Thoracic aorta (tissue), 2 donors: ENCODE measurements at places on chromosomes 6 and 20. TPM values are rescaled to one million over a fixed set of nuclear protein-coding genes. Genes with fewer than 3 reads are reported as not detected.
A peak's percentile ranks its signal among the peaks of the same experiment; 100 is the strongest.

DNA sequence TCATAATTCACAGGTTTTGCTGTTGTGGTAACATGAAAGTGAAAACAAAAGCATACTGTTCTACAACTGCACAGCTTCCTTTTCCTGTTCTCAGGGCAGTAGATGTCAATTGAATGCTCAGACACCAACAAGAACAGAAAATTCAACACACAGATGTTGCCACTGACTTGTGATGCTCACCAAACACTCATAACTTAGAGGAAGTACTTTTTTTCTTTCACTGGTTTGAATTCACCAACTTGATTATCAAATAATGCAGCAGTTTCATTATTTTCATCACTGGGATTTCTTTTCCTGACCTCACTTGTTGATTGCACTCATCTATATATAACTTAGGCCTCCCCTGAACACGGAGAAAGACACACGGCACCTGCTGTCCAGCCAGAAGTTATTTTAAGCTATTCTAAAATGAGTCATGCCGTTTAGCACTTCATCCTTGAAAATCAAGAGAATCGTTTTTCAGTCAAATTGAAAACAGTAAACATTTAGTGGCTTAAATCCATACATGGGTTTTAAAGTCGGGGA is 949 bp downstream of the TXLNB start:
- peaks cover 18% of the 10 kb centered on the region for H3K4me1 ChIP-seq
- H3K27ac ChIP-seq, result peak overlapping the region; percentile 70
- no peaks in the 10 kb centered on the region for H3K36me3 ChIP-seq
- DNase-seq, result no peak
- H3K4me3 ChIP-seq, result peak overlapping the region; percentile 56

DNA sequence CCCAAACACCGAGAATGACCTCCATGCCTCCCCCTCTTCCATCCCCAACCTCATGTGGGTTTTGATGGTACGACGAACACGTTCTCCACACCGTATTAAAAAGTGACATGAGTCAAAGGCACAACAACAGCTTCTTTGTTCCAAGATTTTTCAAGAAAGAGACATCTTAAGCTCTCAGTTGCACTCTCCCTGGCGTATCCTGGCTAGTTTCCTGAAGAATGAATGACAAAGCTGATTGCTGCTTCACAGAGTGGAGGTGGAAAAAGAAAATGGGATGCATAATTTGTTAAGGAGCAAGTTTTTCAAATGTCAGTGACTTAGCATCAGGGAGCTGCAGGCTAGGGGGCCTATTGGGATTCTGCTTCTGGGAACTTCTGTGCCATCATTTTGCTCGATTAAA is 95.5 kb downstream of the STK35 start:
- H3K4me3 ChIP-seq, result no peak overlapping the region
- no peaks in the 10 kb centered on the region for H3K27me3 ChIP-seq
- H3K36me3 ChIP-seq, result no peaks in the 10 kb centered on the region
- no peaks in the 10 kb centered on the region for H3K4me1 ChIP-seq
- H3K27ac ChIP-seq, result no peak overlapping the region

GRCh38 chr6:30542915-30543314 is 13.4 kb downstream of the GNL1 start:
- H3K4me1 ChIP-seq, result peaks cover 8% of the 10 kb centered on the region
- no peaks in the 10 kb centered on the region for H3K27me3 ChIP-seq
- no peak overlapping the region for H3K4me3 ChIP-seq
- no peak for DNase-seq

- peak overlapping the region; percentile 65 for H3K4me3 ChIP-seq
- peaks cover 74% of the 10 kb centered on the region for H3K4me1 ChIP-seq
- DNase-seq, result no peak
- H3K27ac ChIP-seq, result peak overlapping the region; percentile 99
- no peaks in the 10 kb centered on the region for H3K27me3 ChIP-seq
These were observed 10.5 kb downstream of the BCL2L1 start for GRCh38 chr20:31712112-31712553.

DNA sequence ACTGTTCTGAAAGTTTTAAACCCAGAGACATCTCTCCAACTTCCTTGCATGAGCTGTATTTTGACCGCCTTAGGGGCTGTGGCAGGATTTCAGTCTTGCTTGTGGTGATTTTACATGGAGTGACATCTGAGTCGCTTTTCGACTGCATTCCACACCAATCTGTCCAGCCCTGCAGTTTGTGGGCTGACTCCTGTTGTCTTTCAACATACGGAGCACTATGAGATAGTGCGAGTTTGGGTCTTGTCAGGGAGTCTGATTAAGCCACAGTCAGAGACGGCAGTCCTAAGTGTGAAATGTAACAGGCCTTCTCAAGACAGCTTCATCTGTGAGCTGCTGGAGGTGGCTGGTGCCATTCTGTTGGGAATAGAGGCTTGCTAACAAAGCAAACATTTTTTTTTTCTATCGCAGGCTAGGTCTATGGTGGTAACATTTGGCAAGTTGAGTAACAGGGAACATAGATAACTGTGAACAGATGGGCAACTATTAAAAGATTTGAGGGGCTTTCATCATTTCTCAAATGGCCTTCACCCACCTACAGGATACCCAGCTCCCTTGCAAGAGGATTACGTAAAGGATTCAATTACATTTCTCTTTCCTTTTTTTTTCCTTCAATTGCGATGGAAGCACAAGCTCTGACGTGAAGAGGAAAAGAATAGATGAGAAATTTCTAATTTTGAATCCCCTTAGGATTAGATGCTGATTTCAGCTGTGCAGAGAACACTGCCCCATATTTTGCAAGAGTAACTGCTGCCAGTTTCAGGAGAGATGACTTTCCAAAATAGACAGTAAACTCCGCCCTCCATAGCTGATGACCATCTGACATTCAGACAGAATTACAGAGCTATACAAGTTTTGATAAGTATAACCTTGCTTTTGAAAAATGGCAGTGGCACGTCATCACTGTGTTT is 25.1 kb downstream of the CAP2 start:
- peak overlapping the region; percentile 60 for H3K4me3 ChIP-seq
- no peaks in the 10 kb centered on the region for H3K36me3 ChIP-seq
- DNase-seq, result no peak
- H3K27ac ChIP-seq, result peak overlapping the region; percentile 67

- no peak overlapping the region for H3K27ac ChIP-seq
- H3K4me3 ChIP-seq, result no peak overlapping the region
- no peaks in the 10 kb centered on the region for H3K36me3 ChIP-seq
- no peak for DNase-seq
- H3K27me3 ChIP-seq, result no peaks in the 10 kb centered on the region
These were observed 20.6 kb downstream of the DTNBP1 start for GRCh38 chr6:15642276-15642675.

DNA sequence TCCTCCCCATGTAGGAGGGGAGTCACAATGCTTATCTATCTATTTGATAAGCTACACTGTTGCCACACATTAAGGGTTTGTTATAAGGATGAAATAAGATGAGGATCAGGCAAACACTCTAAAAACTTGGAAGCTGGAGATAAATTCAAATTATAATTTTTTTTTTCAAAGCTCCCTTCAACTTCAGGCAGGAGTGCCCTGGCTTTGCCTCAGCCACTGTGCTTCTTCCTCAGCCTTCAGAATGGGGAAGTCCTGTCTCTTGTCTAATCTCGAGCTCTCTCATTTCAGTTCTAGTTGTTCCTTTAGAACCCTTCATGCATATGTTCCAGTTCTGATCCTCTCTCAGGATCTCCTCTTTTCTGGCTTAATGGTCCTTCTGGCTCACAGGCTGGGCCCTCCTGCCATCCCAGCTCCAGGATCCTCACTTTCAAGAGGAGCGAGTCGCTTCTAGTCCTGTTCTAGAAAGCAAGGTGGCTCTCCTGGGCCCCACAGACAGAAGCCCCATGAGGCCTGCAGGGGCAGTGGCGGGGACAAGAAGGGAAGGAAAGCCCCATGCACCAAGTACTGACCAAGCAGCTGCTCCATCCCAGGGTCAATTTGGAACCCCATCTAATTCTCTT is 164.3 kb downstream of the VEGFA start:
- no peaks in the 10 kb centered on the region for H3K36me3 ChIP-seq
- no peaks in the 10 kb centered on the region for H3K4me1 ChIP-seq

DNA sequence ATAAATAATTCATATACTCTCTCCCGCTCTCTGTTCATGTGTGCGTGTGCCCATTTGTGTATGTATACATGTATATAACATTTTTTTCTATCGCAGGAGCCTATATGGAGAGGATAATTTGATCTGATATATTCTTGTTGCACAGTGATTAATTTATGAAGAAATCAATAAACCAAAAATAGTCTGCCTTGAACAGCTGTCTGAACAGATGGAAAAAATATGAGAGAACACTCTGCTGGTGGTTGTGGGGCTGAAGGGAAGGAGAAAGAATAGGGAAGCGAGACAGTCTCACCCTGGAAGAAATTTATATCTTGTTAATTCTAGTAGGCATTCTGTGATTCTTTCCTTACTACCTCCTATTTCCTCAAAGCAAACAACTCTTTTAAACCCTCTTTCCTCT is 96.6 kb upstream of the B3GAT2 start:
- no peak for DNase-seq
- H3K27ac ChIP-seq, result no peak overlapping the region
- H3K36me3 ChIP-seq, result no peaks in the 10 kb centered on the region
- no peak overlapping the region for H3K4me3 ChIP-seq

- H3K27ac ChIP-seq, result no peak overlapping the region
- no peak for DNase-seq
- H3K36me3 ChIP-seq, result no peaks in the 10 kb centered on the region
- H3K4me3 ChIP-seq, result no peak overlapping the region
- H3K27me3 ChIP-seq, result no peaks in the 10 kb centered on the region
These were observed 106.8 kb upstream of the PDE10A start for GRCh38 chr6:165769884-165770283.

- H3K36me3 ChIP-seq, result no peaks in the 10 kb centered on the region
- no peaks in the 10 kb centered on the region for H3K4me1 ChIP-seq
- H3K27ac ChIP-seq, result no peak overlapping the region
- no peaks in the 10 kb centered on the region for H3K27me3 ChIP-seq
These were observed 59.9 kb downstream of the KAT14 start for GRCh38 chr20:18197382-18198070.

DNA sequence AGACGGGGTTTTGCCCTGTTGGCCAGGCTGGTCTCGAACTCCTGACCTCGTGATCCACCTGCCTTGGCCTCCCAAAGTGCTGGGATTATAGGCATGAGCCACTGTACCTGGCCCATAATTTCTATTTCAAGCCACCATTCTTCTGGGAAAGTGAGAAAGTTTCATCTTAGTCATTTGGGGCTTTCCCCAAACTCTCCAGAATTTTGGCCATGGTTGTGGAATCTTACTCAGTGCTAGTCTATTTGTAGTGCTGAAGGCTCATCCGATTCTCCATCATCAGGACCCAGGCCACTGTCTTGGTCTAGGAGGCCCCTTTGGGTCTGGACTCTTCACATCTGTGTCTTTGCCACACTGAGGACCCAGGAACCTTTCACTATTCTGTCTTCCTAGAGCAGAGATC is 164.9 kb downstream of the EYA2 start:
- H3K27ac ChIP-seq, result no peak overlapping the region
- no peaks in the 10 kb centered on the region for H3K36me3 ChIP-seq
- H3K27me3 ChIP-seq, result no peaks in the 10 kb centered on the region
- no peaks in the 10 kb centered on the region for H3K4me1 ChIP-seq
- H3K4me3 ChIP-seq, result no peak overlapping the region
- DNase-seq, result no peak

DNA sequence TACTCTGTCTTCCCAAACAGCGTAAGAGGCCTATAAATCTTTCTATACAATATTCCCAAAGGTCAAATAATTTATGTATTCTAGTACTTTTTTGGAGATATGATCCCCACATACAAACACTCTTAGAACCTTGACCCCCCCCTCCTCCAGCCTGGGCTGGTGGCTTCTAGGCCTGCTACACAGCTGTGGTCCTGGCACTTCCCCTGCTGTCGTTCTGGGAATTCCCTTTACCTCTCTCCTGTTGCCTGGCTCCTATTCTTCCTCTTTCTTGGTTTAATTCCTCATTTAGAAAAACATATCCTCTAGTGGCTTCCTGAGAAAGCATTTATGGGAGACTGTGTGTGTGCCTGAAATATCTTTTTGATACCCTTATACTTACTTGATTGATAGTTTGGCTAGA is 4.1 kb upstream of the TXLNB start:
- H3K4me1 ChIP-seq, result peaks cover 9% of the 10 kb centered on the region
- H3K4me3 ChIP-seq, result no peak overlapping the region
- H3K27ac ChIP-seq, result no peak overlapping the region
- H3K27me3 ChIP-seq, result no peaks in the 10 kb centered on the region

- no peak overlapping the region for H3K4me3 ChIP-seq
- peaks cover 8% of the 10 kb centered on the region for H3K4me1 ChIP-seq
- no peak for DNase-seq
These were observed 45.7 kb downstream of the PREX1 start for GRCh38 chr20:48782053-48782452.

- H3K36me3 ChIP-seq, result no peaks in the 10 kb centered on the region
- no peak overlapping the region for H3K4me3 ChIP-seq
- peaks cover 27% of the 10 kb centered on the region for H3K4me1 ChIP-seq
- DNase-seq, result no peak
- no peak overlapping the region for H3K27ac ChIP-seq
These were observed 137.3 kb downstream of the FOXC1 start for GRCh38 chr6:1747003-1747402.

DNA sequence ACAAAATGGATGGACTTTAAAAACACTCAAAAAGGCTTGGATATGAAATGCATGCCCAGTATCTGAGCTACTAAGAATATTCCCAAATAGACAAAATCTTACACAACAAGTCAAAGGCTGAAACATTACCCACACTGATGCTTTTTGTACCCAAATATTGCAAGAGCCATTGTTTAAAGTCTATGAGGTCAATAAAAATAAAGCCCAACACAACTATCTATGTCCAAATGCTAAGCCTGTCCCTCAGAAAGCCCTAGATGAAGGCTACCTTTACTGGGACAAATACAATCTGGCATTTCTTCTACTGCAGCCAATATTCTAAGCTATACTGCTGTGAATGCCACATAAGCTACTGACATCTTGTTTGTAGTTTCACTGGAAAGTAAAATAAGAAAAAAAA is 54.3 kb downstream of the RALGAPA2 start:
- no peak for DNase-seq
- no peaks in the 10 kb centered on the region for H3K36me3 ChIP-seq
- H3K4me1 ChIP-seq, result no peaks in the 10 kb centered on the region
- H3K27ac ChIP-seq, result no peak overlapping the region
- H3K4me3 ChIP-seq, result no peak overlapping the region

Gene UQCC2
- total RNA-seq, result 15.0 TPM

Gene FAM162B
- not detected for total RNA-seq

Gene SCUBE3
- total RNA-seq, result 101 TPM

Gene TMEM170B
- total RNA-seq, result 6.8 TPM

Gene DLL1
- 6.1 TPM for total RNA-seq

Gene PERP
- total RNA-seq, result 23.7 TPM

Gene BPIFA1
- not detected for total RNA-seq

Gene MYH7B
- 0.14 TPM for total RNA-seq

Gene ERMARD
- total RNA-seq, result 13.7 TPM

Gene STMN3
- 14.4 TPM for total RNA-seq

Gene SYCP2L
- total RNA-seq, result 1.4 TPM

Gene TFAP2C
- total RNA-seq, result 2.0 TPM
